ENCODE measurements at places on chromosomes 12 and 14.

DNA sequence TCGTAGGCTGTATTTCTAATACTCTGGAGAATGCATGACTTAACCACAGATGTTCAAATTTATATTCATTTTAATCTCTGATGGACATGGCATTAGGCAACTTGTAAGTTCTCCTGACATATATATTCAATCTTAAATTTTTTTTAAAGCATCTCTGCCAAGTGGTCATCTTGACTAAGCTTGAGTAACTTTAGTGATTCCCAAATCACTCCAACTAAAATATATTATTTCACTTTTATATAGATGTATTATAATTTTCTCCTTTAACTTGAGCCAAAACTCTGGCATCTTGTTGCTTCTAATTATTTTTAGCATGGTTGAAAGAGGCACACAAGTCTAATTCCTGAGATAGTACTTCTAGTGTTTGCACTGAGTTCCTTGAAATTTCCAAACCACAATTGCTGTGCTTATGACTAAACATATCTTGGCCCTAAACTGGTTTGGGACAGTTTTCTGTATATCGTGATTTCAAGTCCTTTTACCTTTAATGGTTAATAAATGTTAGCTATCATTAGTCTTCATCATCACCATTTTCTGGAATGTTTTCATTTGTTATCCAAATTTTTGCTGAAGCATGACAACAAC is 8.4 kb downstream of the LRFN5 start:
- no peak overlapping the region for H3K27ac ChIP-seq
- H3K36me3 ChIP-seq, result no peaks in the 10 kb centered on the region
- H3K27me3 ChIP-seq, result peaks cover 4% of the 10 kb centered on the region
- DNase-seq, result no peak
- H3K4me3 ChIP-seq, result no peak overlapping the region

DNA sequence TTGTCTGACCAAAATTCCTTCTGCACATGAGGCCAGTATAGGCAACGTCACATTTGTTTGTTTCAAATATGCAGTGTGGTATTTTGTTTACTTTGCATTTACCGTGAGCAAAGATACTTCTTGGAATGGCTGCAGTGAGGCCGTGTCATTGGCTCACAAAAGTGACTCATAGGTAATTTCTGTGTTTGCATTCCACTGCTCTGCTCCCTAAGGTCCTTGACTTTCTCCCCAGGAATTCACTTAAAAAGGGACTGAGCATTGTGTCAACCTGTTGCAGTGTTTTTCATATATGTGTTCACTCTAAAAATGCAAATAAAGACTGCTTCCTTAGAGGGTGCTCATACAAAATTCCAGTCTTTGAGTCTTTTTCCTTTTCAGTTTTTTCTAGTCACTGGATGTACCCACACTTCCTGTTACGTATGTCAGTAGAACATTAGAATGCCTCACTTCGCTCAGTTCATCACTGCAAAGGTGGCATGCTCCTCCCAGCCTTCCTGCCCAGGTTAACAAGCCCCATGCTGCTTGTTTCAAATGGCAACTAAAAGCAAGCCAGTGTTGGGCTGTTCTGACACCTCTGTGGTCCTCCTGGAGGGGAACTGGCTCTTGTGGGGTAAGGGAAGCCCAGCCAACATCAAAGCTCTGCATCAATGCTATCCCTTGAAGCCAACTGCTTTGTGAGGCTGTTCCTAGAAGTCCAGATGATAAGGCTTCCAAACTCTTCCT is 9.1 kb downstream of the C12orf76 start:
- no peak overlapping the region for H3K4me3 ChIP-seq
- H3K4me1 ChIP-seq, result no peaks in the 10 kb centered on the region
- no peaks in the 10 kb centered on the region for H3K27me3 ChIP-seq
- no peaks in the 10 kb centered on the region for H3K36me3 ChIP-seq
- peak; percentile 40 for DNase-seq

GRCh38 chr14:68927956-68928675 is 51.0 kb downstream of the ACTN1 start:
- H3K36me3 ChIP-seq, result no peaks in the 10 kb centered on the region
- no peak for DNase-seq

DNA sequence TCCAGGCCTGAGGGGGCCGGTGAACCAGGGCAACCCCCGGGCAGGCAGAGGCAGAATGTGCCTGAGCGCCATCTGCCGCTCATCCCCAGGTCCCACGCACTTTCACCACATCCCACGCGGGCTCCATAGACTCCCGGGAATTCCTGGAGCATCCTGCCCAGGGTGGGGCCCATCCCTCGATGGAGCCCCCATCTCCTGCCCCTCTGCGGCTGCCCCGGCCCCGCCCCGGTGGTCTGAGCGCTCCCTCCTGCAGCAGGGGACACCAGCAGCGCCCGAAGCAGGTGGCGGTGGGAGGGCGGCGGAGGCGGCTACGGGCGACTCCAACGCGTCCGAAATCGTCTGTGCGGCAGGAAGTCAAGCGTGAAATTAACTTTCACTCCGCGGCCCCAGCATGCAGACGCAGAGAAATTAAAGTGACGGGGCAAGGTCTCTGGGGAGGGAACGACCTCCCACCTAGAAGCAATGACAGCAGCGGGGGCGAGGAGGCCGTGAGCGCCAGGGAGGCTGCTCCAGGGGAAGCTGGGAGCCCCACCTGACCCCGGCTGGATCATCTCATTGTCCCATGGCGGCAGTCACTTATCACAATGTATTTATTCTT is 122.2 kb downstream of the NCOR2 start:
- H3K4me1 ChIP-seq, result no peaks in the 10 kb centered on the region
- no peaks in the 10 kb centered on the region for H3K36me3 ChIP-seq
- H3K27ac ChIP-seq, result no peak overlapping the region
- H3K4me3 ChIP-seq, result no peak overlapping the region
- no peaks in the 10 kb centered on the region for H3K27me3 ChIP-seq
- no peak for DNase-seq

Data from breast epithelium (tissue), 4 donors.